ENCODE measurements at places on chromosomes 5 and 9. TPM values are rescaled to one million over a fixed set of nuclear protein-coding genes. Genes with fewer than 3 reads are reported as not detected.

The PAEP gene
- total RNA-seq = not detected

The FAF2 gene
- total RNA-seq = 43.5 TPM

The DHFR gene
- total RNA-seq = 35.8 TPM

The IQGAP2 gene
- 4.7 TPM for total RNA-seq

The AGXT2 gene
- total RNA-seq = not detected

The FOXI1 gene
- not detected for total RNA-seq

The NEUROG1 gene
- total RNA-seq = not detected

The PRRX2 gene
- 0.32 TPM for total RNA-seq

The FAXDC2 gene
- total RNA-seq = 8.3 TPM

The TNFSF8 gene
- not detected for total RNA-seq

The SLC46A2 gene
- not detected for total RNA-seq

DNA sequence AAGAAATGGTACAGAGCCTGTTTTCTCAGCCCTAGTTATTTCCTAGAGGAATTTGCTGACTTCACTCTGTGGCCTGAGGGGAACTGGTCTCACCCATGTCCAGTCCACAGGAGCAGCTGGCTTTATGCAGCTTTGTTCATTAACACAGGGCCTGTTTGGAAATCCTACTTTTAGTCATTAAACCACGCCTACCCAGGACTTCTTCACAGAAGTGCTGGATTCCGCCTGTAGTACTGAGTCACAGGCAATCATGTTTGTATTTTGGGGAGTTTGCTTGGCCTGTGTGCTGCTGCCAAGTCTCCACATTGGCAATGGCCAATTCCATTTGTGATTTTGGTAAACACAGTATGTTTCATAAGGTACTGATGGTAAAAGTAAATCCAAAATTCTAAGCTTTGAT lies 52.8 kb downstream of the CTNND2 start:
- DNase-seq = no peak

DNA sequence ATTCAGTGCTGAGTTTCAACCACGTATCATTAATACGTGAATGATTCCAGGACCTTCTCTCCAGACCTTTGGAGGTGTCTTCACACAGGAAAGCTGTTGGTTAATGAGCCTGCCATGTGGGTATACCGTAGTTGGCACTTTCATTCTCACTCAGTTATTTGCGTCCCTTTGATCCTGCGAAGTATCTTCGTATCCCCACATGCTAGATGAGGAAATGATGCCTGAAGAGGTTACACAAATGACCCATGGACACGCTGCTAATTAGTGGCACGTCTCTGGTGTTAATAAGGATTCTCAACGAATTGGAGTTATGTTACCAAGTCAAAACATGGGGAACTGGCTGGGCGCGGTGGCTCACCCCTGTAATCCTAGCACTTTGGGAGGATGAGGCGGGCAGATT lies 65.7 kb upstream of the GNE start:
- no peak for DNase-seq

- peak; percentile 50 for DNase-seq
Observed at GRCh38 chr5:173327084-173327947, 898 bp downstream of the STC2 start.

GRCh38 chr9:127694890-127695720 lies 11.7 kb upstream of the CFAP157 start:
- no peak for DNase-seq

GRCh38 chr5:109100971-109101370 lies 308.8 kb downstream of the PJA2 start:
- no peak for DNase-seq

DNA sequence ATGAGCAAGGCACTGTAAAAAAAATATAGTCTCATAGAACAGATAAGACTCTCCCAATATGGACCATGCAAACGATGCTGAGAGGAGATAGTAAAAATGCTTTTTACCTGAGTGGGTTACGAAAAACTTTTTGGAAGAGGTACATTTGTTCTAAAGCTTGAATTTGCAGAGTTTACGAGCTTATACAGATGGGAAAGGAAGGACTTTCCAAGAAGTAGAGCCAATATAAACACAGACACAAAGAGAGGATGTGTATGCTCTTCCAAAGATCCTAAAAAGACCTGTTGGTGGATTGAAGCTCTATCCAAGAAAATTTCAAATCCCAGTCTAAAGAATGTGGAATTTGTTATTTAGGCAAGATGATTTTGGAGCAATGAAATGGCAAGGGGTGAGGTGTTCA lies 127.1 kb upstream of the SLCO6A1 start:
- no peak for DNase-seq

GRCh38 chr9:118325757-118326156 lies 621.6 kb downstream of the TLR4 start:
- no peak for DNase-seq

- peak; percentile 100 for DNase-seq
Observed at GRCh38 chr9:114779352-114779845, 26.4 kb downstream of the TNFSF15 start.

GRCh38 chr9:72997387-72997995 lies 44.6 kb upstream of the ALDH1A1 start:
- DNase-seq = peak; percentile 89

DNA sequence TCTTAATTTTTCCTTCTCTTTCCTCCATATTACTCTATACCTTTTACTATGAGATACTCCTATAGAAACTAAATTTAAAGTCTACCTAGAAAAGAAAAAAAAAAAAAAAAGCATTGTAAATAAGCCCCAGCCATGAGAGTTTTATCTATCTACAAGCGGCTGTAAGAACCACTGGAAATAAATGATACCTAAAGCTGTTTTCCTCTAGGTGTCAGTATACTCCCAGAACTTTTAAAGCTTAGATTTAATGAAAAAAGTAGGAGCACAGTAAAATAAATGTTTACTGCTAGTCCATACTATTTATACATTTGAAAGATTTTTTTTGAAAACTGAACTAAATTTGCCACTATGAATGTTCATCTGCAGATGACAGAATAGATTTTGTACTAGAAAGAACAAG lies 26.2 kb downstream of the TYRP1 start:
- peak; percentile 39 for DNase-seq

DNA sequence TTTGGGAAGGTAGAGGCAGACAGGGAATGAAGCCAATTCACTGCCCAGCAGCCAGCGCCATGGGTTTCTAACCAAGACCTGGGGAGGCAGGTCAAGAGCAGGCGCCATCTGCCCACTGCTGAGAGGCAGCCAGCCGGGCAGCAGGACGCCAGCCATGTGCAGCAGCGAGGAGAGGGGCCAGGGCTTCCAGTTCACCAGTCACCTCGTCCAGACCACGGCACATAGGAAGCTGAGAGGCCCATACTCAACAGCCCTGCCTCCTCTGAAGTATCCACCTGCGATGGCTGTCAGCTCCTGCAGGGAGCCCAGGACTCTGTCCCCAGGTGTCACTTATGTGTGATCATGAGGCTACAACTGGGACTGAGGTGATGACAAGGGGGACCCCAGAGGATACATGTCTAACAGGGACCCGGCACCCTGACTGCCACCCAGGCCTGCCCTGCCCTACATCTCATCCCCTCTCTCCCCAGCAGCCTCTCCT lies 30.1 kb downstream of the IPPK start:
- no peak for DNase-seq

- no peak for DNase-seq
Observed at GRCh38 chr5:97225222-97225621, 42.2 kb upstream of the RIOK2 start.

- DNase-seq = peak; percentile 33
Observed at GRCh38 chr9:126842977-126843799, 17.3 kb upstream of the ZBTB34 start.

GRCh38 chr9:137784641-137785513 lies 92.7 kb upstream of the CACNA1B start:
- no peak for DNase-seq

GRCh38 chr9:131160416-131161112 lies 35.2 kb downstream of the NUP214 start:
- DNase-seq = no peak

DNA sequence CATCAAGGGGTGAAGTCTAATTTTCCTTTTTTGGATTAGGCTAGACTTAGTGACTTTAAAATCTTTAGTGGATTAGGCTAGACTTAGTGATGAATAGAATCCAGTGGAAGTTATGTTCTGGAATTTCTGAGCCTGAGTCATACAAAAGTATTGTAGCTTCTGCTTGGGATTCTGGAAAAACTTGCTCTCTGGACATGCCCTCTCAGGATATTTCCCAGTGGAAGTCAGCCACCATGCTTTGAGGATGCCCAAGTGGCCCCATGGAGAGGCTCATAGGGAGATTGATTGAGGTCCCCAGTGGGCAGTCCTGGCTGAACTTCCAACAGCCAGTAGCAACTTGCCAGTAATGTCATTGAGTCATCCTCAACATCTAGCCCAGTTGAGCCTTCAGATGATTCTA lies 112.4 kb upstream of the PRLR start:
- no peak for DNase-seq

GRCh38 chr9:34929506-34930102 lies 28.5 kb upstream of the PHF24 start:
- DNase-seq = peak; percentile 32

DNA sequence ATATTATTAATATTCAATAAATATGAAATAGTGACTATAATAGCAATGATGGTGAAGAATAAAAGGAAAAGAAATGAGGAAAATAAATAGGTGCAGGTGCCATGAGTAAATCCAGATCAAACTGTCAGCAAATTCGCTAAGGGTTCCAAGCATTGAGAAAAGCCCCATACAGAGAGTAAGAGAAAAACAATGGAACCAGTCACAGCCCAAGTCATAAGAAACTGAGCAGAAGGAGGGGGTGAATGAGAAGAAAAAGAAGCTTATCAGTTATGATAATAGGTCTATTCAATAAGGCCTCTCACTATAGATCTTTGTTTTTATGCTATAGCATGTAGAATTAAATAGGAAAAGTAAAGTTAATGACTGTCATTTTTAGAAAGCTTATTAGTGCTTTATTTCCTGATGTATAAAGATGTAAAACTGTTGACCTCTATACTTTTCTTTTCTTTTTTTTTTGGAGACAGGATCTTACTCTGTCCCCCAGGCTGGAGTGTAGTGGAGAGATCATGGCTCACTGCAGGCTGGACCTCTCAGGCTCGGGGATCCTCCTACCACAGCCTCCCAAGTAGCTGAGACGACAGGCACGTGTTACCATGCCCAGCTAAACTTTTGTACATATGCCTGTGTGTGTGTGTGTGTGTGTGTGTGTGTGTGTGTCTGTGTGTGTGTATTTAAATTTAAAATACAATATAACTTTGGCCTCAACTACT lies 72.4 kb downstream of the FYB1 start:
- no peak for DNase-seq

GRCh38 chr5:93378073-93378472 lies 202.9 kb downstream of the NR2F1-AS1 start:
- no peak for DNase-seq

GRCh38 chr5:432201-432927 lies 10.6 kb upstream of the EXOC3 start:
- no peak for DNase-seq

- DNase-seq = no peak
Observed at GRCh38 chr5:124210111-124210910, 536.1 kb downstream of the ZNF608 start.

- peak; percentile 78 for DNase-seq
Observed at GRCh38 chr5:142295084-142295758, 29.6 kb downstream of the SPRY4 start.

- DNase-seq = no peak
Observed at GRCh38 chr9:88344013-88344412, 44.2 kb upstream of the SPIN1 start.

- DNase-seq = no peak
Observed at GRCh38 chr5:55241746-55242145, 8.3 kb upstream of the CCNO start.

DNA sequence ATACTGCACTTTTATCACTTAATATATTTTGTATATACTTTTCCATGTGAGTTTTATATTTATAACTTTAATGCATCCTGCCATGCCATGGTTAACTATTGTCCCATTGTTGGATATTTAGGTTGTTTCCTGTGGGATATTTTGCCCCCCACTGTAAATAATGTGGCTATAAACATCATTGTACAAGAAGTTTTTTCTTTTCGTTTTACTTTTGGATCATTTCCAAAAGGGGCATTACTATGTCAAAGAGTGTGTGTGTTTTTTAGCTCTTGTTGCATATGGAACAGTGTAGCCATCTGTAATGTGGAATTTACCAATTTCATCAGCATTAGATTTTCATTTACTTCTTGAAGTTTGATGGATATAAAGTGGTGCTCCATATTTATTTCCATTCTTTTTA lies 13.3 kb downstream of the ITGA2 start:
- peak; percentile 52 for DNase-seq

DNA sequence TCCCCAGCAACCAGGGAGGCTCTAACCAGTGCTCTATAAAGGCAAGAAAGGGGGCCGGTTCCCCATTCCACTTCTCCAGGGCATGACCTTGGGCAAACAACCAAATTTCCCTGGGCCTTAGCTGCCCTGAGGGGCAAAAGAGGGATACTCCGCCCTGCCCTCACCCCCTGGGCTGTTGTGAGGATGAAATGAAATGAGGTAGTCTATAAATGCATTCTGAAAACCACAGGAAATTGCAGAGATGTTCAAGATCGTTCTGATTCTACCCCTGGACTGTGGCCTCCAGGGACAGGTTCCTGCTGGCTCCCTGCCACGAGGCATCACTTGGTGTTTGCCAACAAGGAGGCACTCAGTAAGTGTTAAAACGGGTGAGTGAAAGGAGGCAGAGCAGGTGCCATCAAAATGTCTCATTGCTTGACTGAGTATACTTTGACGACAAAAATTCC lies 5.7 kb downstream of the RAPGEF1 start:
- peak; percentile 48 for DNase-seq

- no peak for DNase-seq
Observed at GRCh38 chr5:1317921-1318565, 23.2 kb upstream of the TERT start.

GRCh38 chr5:145953202-145953601 lies 16.8 kb downstream of the SH3RF2 start:
- no peak for DNase-seq

DNA sequence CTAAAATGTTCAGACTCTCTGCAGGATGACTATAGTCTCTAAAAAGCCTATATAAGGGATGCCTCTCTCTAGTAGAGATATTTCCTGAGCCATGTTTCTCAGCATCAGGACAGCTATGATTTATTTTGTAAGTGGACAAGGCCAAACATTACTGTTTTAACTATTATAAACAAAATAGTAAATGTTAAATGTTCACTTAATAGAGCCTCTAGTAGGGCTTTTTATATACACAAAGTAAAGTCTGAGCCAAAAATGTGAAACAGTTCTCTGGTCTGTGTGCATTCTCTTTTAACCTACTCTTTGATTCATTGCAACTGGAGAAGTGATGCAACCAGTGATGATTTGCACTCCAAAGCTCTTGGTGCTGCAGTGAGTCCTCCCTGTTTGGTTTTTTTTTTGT lies 220.5 kb downstream of the GDNF start:
- no peak for DNase-seq

Measured in endothelial cell of umbilical vein (primary cell).